ENCODE measurements at places on chromosomes 3 and 15.

DNA sequence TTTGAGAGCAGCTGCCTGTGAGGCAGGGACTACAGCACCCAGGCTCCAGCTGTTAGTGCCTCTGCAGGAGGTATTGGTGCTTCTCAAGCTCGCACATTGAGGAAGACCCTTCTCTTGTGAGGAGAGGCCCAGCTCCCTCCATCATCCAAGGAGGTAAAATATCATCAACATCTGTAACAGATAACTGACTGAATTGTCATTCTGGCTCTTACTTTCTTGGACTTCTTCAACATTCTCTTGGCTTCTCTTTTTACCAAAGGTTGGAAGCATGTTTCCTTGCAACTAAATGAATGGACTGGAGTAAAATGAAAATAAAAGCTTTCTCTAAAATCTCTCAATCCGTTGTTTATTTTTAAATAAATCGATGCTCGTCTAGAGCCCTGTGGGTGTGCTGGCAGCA, 53.1 kb upstream of the PXYLP1 start:
- no peak for DNase-seq

DNA sequence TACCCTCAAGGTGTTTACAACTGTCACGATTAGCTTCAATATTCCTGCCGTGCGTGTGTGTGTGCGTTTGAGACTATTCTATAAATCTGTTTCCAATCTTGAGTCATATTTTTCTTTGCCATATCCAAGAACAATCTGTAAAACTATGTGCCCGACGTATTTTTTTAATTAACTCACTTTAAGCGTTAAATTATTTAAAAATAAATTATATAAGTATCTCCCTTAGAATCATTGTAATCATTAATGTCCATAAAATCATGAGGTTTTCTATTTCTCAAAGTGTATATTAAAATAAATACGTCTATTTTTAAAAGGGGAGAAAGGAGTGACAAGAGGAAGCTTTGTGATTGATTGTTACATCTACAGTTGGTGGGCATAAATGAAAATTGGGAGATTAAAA, 2.9 kb downstream of the SETMAR start:
- no peak for DNase-seq

DNA sequence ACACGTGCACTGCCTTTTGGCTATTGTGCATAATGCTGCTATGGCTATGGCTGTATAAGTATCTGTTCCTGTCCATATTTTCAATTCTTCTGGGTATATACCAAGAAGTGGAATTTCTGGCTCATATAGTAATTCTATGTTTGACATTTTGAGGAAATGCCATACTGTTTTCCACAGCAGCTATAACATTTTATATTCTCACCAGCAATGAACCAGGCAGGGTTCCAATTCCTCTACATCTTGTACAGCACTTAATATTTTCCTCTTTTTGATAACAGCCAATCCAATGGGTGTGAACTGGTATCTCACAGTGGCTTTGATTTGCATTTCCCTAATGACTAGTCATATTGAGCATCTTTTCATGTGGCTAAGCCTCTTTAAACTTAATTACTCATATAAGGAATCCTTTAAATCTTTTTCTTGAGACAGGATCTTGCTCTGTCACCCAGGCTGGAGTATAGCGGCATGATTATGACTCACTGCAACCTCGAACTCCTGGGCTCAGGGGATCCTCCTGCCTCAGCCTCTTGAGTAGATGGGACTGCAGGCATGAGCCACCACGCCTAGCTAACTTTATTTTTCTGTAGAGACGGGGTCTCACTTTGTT, 38.1 kb upstream of the IGDCC4 start:
- no peak for DNase-seq

DNA sequence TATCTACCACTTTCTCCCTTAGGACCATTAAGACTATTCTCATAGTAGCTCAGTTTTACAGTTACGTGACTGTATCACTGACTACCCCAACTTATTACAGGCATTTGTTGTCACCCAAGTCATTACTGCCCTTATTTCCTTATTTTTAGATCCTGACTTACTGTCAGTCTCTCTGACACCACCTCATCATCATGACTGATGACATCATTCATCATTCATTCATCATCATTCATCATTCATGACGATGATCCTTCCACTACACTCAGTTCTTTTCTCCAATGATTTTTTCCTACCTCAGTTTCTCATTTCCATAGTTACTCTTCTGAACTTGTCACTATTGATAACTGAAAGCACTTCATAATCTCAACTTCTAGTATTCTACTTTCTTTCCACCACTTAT, 83.8 kb downstream of the ADAM10 start:
- DNase-seq: no peak

GRCh38 chr15:71610728-71611552, 199.4 kb upstream of the NR2E3 start:
- DNase-seq: no peak

DNA sequence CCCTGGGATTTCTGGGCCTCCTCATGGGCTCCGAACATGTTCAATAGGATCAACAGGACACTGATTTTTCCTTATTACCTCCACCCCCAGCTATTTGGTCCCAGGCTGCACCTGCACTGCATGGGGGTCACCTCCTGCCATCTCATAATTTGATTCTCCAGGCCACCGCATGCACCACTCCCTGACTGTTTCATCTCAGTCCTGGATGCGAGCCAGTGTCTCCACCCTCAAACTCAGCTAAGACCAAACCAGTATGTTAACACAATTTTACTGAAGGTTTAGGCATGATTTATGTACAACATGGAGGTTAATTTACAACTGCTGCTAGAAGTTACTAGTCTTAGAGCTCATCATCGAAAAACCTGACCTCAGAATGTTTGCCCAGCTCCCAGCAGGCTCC, 249.5 kb downstream of the UACA start:
- DNase-seq: no peak

DNA sequence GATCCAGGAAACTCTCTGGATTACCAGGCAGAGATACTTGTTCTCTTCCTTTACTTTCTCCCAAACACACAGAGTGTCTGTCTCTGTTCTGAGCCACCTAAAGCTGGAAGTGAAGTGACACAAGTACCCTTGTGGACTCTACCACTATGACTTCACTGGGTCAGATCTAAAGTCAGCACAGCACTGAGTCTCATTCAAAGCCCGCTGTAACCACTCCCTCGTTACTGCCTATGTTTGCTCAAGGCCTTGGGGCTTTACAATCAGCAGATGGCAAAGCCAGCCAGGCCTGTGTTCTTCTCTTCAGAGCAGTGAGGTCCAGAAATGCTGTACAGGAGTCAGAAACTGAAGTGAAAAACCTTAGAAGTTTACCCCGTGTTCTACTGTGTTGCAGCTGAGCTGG, 588.3 kb upstream of the SEMA6D start:
- DNase-seq: no peak

- no peak for DNase-seq
Measured at GRCh38 chr3:169269005-169269404, 394.5 kb downstream of the MECOM start.

GRCh38 chr3:57691411-57692132, 1.3 kb downstream of the DENND6A start:
- no peak for DNase-seq

- peak; percentile 4 for DNase-seq
Measured at GRCh38 chr3:120615847-120616609, 19.9 kb downstream of the NDUFB4 start.

DNA sequence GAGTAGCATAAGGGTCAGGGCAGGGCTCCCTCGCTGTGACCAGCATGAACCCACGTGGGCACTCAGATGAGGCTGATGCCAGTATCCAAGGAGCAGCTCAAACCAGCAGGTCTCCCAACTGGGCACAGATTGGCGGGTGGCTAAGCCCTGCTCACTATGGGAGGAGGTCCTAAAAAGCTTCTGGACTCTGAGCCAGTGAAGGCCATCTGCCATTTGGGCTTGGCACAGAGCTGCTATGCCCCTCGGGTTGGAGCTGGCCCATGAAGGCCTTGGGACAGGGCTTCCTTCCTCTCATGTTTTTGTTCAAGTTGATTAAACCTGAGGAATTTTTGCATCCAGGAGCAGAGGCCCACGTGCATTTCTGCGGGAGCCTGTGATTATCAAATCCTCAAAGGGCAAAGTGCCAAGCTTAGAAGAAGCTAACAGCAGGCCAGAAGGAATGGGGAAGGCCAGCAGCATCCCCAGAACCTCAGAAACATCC, 4.3 kb upstream of the STRA6 start:
- no peak for DNase-seq

GRCh38 chr3:128806588-128806987, 72.8 kb upstream of the ACAD9 start:
- no peak for DNase-seq

GRCh38 chr3:13200946-13201345, 127.7 kb upstream of the IQSEC1 start:
- no peak for DNase-seq

GRCh38 chr3:60282866-60283265, 968.4 kb downstream of the FHIT start:
- no peak for DNase-seq

DNA sequence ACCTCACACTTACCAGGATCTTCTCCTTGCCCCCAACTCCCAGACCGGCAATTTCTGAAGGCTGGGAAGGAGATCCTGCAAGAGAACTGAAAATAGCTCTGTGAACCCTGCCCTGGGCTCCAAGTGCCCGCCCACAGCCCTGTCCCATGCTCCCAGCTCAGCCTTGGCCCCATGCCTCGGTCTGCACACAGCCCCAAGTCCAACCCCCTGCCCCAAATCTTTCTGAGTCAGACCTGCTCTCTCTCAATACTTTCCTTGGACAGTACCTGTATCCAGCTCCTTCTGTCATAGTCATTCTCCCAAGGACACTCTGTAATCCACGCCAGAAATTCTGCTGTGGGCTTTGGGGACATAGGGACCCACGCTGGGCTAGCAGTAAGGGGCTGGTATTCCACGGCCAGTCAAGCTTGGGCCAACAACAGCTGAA, 6.3 kb upstream of the SMAD3 start:
- no peak for DNase-seq

DNA sequence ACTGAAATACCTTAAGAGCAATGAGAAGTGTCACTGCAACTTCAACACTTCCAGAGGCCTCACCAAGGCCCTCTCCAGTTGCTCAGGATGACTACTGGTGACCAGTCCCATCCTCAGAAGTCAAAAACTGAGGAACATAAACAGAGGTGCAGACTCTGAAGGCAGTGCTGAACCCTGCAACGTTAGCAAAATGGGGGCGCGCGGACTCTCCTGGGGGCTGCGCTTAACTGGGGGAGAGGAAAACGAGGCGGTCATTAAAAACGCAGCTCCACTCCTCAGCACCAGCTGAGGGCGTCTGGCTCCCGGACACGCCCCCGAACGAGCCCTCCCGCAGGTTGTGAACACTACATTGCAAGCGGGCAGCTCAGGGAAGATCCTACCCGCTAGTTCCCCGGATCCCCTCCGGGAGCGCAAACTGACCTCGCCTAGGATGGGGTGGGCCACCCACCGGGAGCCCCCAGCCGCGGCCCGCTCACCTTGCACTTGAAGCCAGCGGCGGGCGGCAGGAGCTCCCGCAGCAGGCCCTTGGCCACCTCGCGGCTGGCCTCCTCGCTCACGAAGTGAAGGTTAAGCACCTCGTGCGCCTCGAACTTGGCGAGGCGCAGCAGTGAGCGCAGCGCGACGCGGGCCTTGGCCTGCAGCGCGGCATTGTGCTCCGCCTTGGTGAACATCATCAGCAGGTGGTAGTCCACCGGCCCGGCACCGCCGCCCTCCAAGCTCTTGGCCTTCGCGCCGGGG, 711 bp downstream of the XXYLT1 start:
- DNase-seq: no peak

- no peak for DNase-seq
Measured at GRCh38 chr3:113276751-113277080, 65.4 kb downstream of the BOC start.

- DNase-seq: no peak
Measured at GRCh38 chr3:42514876-42515275, 12.4 kb downstream of the VIPR1 start.

DNA sequence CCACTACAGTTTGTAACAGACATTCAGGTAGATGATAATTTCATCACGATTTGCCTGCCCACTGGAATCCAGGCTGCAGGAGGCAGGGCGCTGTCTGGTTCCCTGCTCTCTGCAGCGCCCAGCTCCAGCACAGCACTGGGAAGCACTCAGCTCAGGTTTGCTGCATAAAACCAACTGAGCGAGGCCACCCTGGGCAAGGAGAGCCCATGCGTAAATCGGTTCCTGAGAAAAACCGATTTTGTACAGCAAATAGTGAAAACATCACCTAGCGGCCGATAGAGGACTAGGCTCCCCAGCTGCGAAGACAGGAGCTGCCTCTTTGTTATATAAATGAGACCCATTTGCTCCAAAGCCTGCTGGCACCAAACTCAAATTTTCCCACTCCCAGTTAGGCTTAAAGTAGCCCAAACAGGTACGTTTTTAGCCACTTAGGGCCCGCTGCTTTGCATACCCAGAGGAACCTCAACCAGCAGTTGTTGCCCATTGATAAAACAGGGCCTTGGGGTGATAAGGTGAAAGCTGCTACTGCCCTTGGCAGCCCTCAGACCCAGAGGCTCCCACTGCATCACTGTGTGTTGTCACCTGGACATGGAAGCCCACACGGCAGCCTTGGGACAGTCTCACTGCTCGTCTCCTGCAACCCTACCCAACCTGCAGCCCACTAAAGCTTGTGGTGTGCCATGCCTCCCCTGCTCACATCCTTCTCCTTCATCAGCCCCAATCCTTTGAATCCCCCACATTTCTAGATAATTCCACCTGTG, 47.5 kb downstream of the ALDH1L1 start:
- no peak for DNase-seq

- no peak for DNase-seq
Measured at GRCh38 chr3:173399044-173399443, 1.5 kb downstream of the NLGN1 start.

DNA sequence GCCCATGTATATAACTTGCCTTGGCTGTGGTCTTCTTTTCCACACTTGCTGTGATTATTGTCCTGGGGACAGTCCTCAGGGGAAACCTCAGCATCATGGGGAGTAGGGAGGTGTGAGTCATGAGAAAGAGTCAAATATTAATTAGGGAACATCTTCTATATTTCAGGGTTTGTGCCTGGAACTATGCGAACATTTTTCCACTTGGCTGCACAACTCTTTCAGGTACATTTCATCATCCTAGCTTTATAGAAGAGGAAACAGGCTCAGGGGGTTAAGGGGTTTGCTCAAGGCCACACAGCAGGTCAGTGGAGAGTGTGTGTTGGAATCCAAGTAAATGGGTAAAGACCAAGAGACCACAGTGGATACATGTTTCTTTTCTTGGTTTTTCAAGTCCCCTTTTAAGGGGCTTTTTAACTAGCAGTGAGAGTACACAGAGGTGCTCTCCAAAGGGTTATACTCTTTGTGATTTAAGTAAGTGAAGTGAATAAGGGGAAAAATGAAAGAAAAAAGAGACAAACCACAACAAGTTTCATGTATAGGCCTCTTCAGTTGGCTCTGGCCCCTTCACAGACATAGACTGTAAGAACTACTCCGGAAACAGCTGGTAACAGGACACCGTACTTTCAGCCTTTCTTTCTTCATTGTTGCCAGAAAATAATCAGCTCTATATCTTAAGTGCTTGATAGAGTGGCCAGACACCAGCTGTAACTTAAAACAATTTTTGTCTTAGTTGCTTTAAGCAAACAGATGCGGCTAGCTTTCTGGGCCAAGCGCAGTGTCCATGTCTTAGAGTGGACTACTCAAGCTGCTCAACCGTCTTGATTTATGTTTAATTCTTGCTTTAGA, 64.6 kb downstream of the EEFSEC start:
- peak; percentile 71 for DNase-seq
